NCI-H524 treated with DMSO at 0.1 percent for 48 hours (cell line): ENCODE measurements at places on chromosomes 16 and 17.

DNA sequence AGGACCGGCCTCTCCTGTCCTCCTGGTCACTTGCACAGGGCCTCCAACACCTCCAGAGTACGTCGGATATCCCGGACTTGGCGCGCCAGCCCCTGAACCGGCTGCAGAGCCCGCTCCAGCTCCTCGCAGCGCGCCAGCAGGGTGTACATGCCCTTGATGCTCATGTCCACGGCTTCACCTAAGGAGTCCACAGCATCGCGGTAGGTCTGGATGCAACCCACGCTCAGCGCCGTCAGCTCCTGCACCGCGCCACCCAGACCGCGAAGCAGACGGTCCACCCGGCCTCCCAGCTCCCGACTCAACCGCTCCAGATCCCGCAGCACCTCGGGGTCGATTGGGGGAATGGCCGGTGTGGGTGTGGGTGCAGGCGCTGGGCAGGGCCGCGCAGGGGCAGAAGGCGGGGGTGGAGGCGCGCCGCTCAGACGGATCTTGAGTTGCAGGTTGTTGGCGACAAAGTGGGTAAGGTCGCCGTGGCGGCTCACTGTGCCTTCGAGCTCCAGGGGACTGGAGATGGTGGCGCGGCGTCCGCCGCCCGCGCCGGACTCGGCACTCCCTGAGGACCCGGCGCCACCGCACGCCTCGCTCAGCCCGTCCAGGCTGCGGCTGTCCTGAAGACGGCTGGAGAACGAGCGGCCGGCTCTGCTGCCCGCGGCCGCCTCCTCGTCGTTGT, 804 bp downstream of the BORCS6 start:
- no peak for DNase-seq

GRCh38 chr17:30290696-30291542, 825 bp downstream of the BLMH start:
- DNase-seq: peak; percentile 61

GRCh38 chr17:67506966-67507365, 129.9 kb downstream of the PITPNC1 start:
- DNase-seq: no peak

DNA sequence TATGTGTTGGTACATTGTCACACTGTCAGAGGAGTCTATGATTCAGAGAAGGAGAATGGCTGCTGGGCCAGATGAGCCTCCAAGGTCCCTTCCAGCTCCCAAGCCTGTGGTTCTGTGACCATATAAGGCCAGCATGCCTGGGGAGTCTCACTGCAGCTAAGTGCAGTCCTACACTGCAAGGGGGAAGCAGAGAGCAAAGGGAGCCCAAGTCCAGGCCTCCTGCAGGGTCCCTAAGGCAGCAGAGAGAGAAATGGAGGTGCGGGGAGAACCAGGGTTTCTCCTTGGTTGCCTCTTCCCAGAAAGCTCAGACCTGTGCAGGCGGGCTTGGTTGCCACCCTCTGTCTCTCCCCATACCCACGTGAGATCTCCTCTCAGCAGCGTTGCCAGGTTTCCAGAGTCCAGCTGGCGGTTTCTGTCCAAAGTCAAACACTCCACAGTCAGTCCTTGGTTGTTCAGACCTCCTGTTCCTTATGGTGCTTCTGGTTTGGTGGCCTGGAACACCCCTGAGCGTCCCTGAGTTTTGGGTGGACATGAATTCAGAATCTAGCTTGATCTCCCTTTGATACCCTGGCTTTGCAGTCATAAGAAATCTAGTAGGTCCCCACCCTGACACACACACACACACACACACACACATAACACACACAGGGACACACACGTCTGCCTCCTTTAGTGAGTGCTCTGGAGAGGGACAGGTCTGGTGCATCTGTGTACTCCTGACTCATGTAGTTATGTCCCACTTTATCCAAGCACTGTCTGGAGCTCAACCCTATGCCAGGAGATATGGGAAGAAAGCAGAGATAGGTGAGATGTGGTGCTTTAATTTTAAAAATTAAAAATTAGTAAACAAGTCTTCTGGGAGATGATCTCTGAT, 78.8 kb downstream of the GNAO1 start:
- no peak for DNase-seq

- peak; percentile 51 for DNase-seq
Measured at GRCh38 chr16:30637944-30638343, 12.8 kb upstream of the PRR14 start.

DNA sequence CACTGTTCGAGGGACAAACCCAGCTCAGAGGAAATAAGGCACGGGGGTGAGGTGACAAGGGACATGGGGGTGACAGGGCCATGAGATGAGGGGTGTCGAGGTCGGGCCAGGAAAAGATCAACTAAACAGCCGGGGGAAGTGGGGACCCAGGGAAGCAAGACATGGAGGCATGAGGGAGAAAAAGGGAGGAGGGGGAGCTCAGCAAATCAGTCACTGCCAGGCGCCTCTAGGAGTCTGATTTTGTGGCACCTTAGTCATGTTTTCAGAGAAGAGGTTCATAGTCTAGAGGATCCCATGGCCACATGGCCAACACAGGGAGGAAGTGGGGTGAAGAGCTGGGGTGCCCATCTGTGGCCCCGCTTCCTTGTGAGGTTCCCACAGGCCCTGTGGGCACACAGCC, 814.5 kb downstream of the KCNJ18 start:
- no peak for DNase-seq

DNA sequence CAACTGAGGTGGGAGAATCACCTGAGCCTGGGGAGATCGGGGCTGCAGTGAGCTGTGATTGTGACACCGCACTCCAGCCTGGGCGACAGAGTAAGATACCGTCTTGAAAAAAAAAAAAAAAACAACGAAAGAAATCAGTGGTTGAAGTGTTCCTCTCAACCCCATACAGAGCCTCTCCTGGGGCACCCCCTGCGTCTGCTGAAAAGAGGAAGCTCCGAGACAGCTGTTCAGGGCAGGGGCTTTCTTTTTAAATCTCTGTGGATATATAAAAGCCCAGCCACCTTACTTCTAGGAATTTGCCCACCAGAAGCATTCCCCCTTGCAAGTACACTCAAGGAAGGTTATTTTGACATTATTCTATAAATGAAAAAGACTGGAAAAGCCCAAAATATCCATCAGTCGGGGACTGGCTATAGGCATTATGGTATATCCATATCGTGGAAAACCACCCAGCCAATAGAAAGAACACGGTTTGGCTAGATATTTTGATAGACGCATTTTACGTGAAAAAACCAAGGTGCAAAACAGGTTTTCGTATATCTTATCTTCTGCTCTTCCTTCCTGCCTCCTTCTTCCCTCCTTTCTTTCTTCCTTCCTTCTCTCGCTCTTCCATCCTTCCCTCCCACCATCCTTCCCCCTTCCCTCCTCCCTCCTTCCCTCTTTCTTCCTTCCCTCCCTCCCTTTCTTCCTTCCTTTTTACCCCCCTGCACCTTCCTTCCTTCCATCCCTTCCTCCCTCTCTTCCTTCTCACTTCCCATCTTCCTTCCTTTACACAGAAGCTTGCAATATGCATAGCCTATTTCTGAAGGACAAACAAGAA, 9.2 kb upstream of the CCL22 start:
- DNase-seq: no peak

DNA sequence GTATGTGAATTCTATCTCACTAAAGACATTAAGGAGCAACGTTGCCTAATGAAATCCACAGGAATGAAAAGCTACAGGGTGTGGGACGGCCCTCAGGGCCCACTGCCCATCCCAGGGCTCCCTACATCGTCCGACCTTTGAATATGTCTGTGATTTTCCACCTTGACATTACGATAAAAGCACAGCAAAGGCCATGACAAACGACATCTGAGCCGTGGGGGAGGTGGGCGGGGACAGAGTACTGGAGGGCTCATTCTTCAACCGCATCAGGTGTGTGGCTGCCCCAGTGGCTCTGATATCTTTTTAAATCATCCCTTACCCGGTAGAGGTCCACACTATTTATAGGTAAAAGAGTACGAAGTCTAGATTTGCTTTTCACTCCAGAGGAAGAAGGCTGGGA, 35.1 kb downstream of the LMF1 start:
- DNase-seq: no peak

- peak; percentile 61 for DNase-seq
Measured at GRCh38 chr17:19317359-19318095, 45.0 kb downstream of the B9D1 start.

GRCh38 chr16:77403732-77404131, 31.1 kb downstream of the ADAMTS18 start:
- no peak for DNase-seq

GRCh38 chr17:74187761-74188160, 15.7 kb upstream of the RPL38 start:
- no peak for DNase-seq

DNA sequence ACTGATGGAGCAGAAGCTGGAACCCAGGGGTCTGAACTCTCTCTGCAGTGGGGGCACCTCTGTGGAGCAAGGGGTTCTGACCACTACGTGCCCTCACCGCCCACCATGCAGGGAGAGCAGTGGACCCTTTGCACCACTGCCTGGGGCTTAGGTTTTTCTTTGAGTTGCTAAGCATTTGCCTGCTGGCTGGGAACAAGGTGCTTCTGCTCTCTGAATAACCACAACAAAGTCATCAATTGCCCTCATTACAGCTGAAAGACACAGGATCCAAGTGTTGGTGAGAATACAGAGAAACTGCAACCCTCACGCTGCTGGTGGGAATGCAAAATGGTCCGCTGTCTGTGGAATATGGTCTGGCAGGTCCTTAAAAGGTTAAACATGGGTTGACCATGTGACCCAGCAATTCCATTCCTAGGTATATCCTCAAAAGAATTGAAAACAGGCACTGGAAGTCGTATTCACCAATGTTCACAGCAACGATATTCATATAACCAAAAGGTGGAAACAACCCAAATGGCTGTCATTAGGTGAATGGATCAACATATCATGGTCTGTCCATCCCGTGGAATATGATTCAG, 22.8 kb downstream of the NLRC3 start:
- no peak for DNase-seq

DNA sequence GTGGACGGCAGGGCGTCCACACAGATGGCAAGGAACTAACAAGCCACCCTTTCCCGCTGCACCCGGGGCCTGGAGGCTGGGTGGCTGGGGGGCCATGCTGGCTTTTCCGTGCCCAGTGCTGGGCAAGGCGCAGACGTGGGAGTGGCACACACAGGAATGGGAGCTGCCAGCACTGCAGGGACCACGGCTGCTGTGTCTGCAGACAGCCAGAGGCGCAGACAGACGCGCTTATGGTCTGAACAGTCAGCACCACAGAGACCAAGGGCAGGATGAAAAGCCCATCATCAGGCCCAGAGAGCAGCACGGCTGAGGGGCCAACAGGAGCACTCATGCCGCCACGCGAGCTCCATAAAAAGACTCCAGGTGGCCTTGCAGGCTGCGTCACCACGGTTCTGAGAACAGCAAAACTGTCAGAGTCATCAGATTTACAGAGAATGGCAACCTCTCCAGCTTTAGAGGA, 24.0 kb downstream of the PDIA2 start:
- DNase-seq: no peak

DNA sequence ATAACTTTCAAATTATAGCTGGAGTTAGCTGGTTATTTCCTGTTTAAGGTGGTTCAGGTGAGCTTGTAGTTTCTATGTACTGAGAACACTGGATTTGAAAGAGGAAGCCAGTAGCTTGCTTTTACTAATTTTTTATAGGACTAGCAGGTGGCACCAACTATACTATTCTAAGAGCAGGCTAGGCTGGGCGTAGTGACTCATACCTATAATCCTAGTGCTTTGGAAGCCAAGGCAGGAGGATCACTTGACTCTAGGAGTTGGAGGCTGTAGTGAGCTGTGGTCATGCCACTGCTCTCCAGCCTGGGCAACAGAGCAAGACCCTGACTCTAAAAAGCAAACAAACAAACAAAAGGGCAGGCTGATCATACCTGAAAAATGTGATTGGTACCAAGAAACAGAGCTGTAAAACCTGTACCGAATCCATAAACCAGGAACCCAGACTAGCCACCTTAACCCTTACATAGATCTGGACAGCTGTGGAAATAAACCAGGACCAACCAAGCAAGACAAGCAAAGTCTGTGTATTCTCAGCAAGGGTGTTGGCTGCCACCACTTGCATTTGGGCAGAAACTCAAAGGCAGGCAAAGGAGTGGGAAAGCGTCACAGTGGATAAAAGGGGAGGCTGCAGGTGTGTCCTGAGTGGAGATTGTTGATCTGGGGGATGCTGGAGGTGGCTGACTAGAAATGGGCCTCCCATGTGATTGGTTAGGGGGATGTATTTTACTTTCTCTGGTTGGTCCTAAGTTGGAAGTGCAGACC, 36.3 kb downstream of the SLC47A1 start:
- DNase-seq: no peak

DNA sequence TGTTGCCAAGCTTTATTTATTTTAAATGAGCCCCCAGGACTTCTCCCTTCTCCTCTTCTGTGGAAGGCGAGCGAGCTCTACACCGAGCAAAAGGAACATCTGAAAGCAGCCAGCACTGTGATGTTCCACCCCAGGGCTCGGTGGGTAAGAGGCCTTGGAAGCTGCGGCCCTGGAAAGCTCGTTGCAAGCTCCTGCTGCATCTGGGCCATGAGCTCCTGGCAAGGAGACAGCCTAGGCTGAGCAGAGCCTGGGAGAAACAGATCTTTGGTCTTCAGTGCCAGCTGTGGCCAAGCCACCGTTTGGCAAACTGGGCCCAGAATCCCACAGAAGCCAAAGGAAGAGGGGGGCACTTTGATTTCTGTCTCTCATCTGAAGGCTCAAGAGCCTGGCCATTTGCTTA, 114.1 kb downstream of the ENGASE start:
- no peak for DNase-seq

DNA sequence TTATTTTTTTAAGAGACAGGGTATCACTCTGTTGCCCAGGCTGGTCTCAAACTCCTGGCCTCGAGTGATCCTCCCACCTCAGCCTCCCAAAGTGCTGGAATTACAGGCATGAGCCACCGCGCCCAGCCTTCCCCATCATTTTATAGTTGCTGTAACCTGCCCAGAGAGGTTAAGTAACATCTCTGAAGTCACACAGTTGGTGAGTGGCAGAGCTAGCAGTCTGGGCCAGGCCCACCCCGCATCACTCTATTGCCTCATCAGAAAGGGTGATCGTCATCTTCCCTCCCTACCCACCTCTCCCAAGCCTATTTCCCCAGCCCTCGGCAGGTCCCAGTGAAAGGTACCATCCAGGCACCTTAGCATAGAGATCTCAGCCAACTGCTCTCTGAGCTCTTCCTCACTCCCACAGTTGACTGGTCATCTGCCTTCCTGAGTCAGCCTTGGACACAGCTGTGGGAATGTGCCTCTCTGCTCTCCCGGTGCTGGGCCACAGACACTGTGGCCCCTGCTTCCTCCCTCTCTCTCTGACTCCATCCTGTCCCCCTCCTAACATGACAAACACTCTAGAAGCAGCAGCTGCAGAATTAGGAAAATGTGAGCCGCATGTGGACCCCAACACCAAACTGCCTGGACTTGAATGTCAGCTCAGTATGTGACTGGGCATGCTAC, 57.1 kb downstream of the SCNN1B start:
- DNase-seq: no peak

- no peak for DNase-seq
Measured at GRCh38 chr16:34050787-34051320, 591.4 kb downstream of the TP53TG3F start.

- no peak for DNase-seq
Measured at GRCh38 chr17:76017481-76018339, 9.4 kb downstream of the EVPL start.

DNA sequence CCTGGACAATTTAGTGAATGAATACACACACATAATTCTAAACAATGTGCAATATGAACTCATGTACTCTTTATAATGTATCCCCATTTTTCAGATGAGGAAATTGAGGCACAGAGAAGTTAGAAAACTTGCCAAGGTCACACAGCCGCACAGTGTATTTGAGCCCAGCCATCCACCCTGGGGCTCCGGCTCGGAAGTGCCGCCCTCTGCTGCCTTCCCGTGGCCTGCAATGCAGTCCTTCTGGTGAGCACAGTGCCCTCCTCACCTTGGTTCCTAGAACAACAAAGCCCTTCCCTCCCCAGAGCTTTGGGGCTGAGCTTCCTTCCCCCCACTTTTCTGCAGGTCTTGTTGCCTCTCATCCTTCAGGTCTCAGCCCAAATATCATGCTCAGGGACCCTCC, 63.7 kb downstream of the C16orf78 start:
- no peak for DNase-seq
